ENCODE measurements at places on chromosomes 3 and 15.
A peak's percentile ranks its signal among the peaks of the same experiment; 100 is the strongest.

DNA sequence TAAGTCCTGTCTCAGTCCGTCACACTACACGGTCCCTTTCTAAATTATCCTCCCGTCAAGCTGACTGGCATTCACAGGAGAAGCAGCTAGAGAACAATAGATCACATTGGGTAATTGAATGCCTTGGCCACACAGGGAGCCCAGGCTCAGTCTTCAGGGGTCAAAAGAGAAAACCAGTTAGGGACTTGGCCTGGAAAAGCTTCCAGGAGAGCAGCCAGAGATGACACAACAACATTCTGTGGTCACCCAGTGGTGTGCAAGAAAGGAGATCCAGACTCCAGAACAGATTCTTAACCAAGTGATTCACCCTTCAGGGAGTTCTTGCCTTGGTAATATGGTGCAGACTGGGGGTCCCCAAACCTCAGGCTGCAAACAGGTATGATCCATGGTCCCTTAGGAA lies 15.9 kb downstream of the ARHGAP31 start:
- peaks cover 13% of the 10 kb centered on the region for H3K36me3 ChIP-seq
- peak; percentile 39 for DNase-seq
- no peaks in the 10 kb centered on the region for H3K27me3 ChIP-seq

DNA sequence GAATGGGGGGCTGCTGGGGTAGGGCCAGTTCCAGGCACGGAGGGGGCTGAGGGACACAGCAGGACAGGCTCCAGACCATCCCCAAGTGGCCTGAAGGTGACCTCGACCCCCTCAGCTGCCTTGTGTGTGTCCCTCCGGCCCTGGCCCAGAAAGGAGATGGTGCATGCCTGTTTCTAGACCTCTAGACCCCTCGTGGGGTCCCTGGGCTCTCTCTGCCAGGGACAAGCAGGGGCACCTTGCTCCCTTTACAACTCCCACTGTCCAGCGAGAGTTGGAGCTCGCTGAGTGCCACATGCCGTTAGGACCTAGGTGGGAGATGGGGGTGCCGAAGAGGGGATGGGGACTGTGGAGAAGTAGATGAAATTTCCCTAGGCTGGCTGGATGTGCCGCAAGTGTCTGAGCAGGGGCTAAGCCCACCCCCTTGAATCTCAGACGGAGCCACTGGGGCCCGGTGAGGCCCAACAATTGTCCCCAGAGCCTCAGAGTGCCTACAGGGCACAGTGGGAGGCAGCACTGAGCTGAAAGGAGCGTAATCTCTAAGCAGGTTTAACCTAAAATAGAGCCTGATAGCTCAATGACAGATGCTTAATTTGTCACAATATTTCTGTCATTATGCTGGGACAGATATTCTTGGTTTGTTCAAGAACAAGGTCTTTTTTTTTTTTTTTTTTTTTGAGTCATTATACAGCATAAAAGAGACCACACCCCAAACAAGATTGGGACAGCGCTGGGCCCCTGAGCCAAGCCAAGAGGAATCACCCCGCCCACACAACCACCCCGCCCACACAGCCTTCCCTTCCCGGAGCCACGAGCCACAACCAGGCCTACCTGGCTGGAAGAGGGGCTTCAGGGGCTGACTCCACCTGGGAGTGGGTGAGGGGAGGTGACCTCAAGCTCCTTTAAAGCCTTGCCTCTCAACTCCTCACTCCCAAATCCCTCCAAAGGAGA lies 23.6 kb upstream of the KLF13 start:
- H3K27me3 ChIP-seq: no peaks in the 10 kb centered on the region
- DNase-seq: no peak
- H3K4me3 ChIP-seq: no peak overlapping the region
- H3K4me1 ChIP-seq: no peaks in the 10 kb centered on the region
- no peaks in the 10 kb centered on the region for H3K36me3 ChIP-seq

DNA sequence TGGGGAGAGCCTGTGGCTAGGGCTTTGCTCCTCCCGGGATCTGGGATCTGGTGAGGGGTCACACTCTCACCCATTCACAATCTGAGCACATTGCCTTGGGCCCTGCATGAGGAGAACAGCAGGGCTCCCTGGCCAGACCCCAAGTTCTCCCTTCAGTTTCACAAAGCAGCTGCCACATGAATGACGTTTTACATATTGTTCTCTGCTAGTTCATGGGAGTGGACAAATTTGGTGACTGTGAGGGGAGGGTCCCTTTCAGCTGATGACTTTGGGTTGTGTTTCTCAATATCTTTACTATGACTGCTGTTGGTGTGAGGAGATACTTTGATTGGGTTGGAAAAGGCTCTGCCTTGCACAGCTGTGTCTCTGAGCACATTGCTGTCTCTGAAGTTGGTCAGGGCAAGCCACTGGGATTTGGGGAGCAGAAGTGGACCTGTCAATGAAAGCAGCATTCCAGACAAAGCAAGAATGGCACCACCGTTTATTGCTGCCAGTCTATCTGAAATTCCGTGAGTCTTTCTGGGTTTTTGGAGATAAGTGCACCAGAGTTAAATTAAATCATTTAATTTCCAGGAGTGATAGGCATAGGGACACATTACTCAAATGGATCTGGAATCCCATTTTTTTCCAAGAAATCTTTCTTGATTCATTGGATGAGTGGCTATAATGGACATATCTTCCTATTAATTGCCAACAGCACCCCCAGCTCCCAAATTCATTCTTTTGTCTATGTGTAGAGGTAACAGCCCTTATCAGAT lies 10.3 kb downstream of the TIMP4 start:
- H3K4me3 ChIP-seq: no peak overlapping the region
- H3K4me1 ChIP-seq: peaks cover 21% of the 10 kb centered on the region
- H3K36me3 ChIP-seq: no peaks in the 10 kb centered on the region
- peak overlapping the region; percentile 16 for H3K27ac ChIP-seq
- H3K27me3 ChIP-seq: no peaks in the 10 kb centered on the region
- peak; percentile 24 for DNase-seq

DNA sequence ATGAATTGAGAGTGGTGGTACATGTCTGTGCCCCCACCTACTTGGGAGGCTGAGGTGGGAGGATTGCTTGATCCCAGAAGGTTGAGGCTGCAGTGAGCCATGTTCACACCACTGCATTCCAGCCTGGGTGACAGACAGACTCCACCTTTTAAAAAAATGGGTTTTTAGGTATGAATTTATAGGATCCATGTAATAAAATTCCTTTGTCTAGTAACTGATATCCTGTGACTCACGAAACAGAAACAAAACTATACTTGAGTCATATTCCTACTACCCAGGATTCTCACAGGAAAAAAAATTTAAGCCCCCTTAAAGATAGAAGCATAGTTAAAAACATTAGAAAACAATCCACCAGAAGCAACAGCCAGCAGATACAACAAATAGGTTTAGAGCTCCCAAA lies 10.0 kb upstream of the CRTC3 start:
- H3K27ac ChIP-seq: no peak overlapping the region
- no peaks in the 10 kb centered on the region for H3K27me3 ChIP-seq
- no peaks in the 10 kb centered on the region for H3K4me1 ChIP-seq
- DNase-seq: no peak
- no peaks in the 10 kb centered on the region for H3K36me3 ChIP-seq

- no peak overlapping the region for H3K4me3 ChIP-seq
- no peak overlapping the region for H3K27ac ChIP-seq
- H3K4me1 ChIP-seq: no peaks in the 10 kb centered on the region
- no peaks in the 10 kb centered on the region for H3K27me3 ChIP-seq
Observed at GRCh38 chr3:196694202-196694638, 17.8 kb downstream of the CEP19 start.

DNA sequence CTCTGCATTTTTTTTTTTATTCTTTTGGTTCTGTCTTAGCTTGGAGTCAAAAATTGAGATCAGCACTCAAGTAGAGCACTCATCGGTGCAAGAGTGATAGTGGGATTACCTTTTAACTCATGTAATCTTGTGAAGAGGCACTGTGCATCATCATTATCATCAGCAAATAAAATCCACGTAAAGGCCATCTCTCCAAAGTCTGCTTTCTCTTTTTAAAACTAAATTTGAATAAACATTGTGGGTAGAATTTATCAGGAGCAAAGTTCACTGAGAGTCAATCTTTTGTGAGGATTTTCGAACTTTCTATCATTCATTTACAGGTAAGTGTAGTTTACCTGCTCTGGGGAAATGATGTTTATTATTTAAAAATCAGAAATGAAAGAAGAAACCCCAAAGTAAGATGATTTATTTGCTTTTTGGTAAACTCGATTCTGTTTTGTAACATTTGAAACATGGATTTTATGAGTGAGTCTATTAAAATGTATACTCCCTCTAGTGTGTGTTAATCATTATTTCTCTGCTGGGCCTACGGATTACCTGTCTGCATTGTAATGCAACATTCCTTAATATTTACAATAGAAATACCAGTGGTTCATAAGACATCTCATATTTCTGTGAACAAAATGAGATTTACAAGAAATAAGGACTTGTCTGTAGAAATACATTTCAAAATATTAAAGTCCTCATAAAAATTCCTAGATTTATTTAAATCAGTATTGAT lies 327.7 kb upstream of the NAALADL2 start:
- H3K27ac ChIP-seq: no peak overlapping the region
- H3K4me3 ChIP-seq: no peak overlapping the region

DNA sequence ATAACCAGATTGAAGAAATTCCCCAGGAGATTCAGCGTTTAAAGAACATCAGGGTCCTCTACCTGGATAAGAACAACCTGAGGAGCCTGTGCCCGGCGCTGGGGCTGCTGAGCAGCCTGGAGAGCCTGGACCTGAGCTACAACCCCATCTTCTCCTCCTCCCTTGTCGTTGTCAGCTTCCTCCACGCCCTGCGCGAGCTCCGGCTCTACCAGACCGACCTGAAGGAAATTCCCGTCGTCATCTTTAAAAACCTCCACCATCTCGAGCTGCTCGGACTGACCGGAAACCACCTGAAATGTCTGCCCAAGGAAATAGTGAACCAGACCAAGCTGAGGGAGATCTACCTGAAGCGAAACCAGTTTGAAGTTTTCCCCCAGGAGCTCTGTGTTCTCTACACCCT lies 9.4 kb upstream of the LRRC34 start:
- no peak for DNase-seq
- no peaks in the 10 kb centered on the region for H3K4me1 ChIP-seq
- no peak overlapping the region for H3K4me3 ChIP-seq
- H3K36me3 ChIP-seq: no peaks in the 10 kb centered on the region
- H3K27me3 ChIP-seq: no peaks in the 10 kb centered on the region
- no peak overlapping the region for H3K27ac ChIP-seq

DNA sequence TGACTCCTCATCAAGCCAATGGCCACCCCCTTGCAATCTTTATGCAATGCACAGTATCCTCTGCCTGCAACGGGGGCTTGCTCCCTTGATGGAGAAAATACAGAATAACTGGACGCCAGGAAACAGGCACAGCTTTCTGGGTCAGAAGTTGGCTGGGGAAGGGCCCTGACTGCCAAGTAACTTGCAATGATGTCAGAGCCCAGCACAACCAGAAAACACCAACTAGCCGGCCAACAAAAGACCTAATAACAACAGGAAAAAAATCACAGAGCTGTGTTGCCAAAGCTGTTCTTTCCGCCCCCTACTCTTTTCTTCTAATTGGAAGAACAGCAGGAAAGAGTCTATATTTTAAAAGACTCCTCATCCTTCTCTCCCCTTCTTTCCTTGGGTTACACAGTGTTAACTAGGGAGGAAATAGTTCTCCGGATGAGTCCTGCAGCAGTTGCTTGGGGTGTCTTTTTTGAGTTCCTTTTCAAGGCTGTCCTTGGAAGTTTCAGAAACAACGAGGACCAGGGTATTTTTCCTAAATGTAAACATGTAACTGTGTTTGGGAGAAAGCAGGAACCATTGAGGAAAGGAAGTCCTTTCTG lies 1.4 kb upstream of the SEMA6D start:
- DNase-seq: no peak
- H3K4me3 ChIP-seq: no peak overlapping the region
- H3K4me1 ChIP-seq: peaks cover 4% of the 10 kb centered on the region

GRCh38 chr3:160200353-160200752 lies 24.9 kb upstream of the C3orf80 start:
- no peaks in the 10 kb centered on the region for H3K4me1 ChIP-seq
- no peak overlapping the region for H3K27ac ChIP-seq
- no peaks in the 10 kb centered on the region for H3K36me3 ChIP-seq
- H3K27me3 ChIP-seq: no peaks in the 10 kb centered on the region
- DNase-seq: no peak

DNA sequence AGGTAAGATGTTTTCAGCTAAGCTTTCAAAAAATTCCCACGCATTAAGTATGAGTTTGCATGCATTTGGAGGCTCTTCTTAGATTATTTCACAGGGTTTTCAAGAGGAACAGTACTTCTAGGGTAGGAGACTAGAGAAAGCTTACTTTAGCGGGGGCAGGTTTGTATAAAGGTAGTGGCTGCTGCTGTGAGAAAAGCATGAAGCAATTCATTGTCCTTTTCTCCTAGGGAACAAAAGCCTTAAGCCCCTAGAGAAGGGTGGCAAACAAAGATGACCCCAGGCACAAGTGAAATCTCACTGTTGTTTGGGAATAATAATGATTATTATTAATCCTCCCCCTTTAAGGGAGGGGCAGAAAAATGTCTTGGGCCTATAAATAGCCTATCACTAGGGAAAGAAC lies 310.7 kb downstream of the DIPK2A start:
- no peak overlapping the region for H3K27ac ChIP-seq
- no peaks in the 10 kb centered on the region for H3K27me3 ChIP-seq
- no peaks in the 10 kb centered on the region for H3K36me3 ChIP-seq
- DNase-seq: no peak
- H3K4me3 ChIP-seq: no peak overlapping the region

- peaks cover 7% of the 10 kb centered on the region for H3K4me1 ChIP-seq
- no peaks in the 10 kb centered on the region for H3K27me3 ChIP-seq
- no peaks in the 10 kb centered on the region for H3K36me3 ChIP-seq
- no peak overlapping the region for H3K27ac ChIP-seq
- H3K4me3 ChIP-seq: no peak overlapping the region
Observed at GRCh38 chr3:16070707-16071106, 103.8 kb upstream of the GALNT15 start.

- no peak overlapping the region for H3K4me3 ChIP-seq
- H3K36me3 ChIP-seq: no peaks in the 10 kb centered on the region
- no peaks in the 10 kb centered on the region for H3K4me1 ChIP-seq
- DNase-seq: no peak
- H3K27ac ChIP-seq: no peak overlapping the region
Observed at GRCh38 chr3:6521369-6522113, 339.4 kb upstream of the GRM7 start.

- no peaks in the 10 kb centered on the region for H3K36me3 ChIP-seq
- no peak for DNase-seq
- H3K27ac ChIP-seq: no peak overlapping the region
- H3K4me1 ChIP-seq: no peaks in the 10 kb centered on the region
- no peak overlapping the region for H3K4me3 ChIP-seq
- H3K27me3 ChIP-seq: no peaks in the 10 kb centered on the region
Observed at GRCh38 chr3:110881069-110881468, 190.5 kb upstream of the NECTIN3 start.

- H3K27me3 ChIP-seq: no peaks in the 10 kb centered on the region
- H3K4me3 ChIP-seq: peak overlapping the region; percentile 9
- no peak for DNase-seq
- peak overlapping the region; percentile 100 for H3K27ac ChIP-seq
- H3K4me1 ChIP-seq: peaks cover 75% of the 10 kb centered on the region
Observed at GRCh38 chr3:185931777-185932612, 5.8 kb downstream of the TRA2B start.

DNA sequence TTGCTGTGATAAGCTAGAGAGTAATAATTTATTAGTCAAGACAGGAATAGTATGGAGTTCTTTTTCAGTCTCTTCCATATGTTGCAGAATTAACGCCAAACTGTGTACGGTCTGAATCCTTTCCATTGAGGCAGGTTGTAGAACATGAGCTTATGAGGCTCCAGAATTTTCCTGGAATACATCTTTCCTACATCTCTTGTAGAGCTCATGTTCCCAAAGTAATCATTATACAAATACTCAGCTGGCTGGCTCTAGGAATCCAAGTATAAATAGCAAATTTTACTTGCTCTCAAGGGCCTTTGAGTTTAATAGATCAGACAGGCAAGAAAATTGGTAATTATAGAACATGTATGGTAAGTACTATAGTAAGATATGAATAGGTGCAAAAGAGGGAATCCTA lies 419.4 kb downstream of the RBMS3 start:
- no peak overlapping the region for H3K27ac ChIP-seq
- H3K4me3 ChIP-seq: no peak overlapping the region
- no peaks in the 10 kb centered on the region for H3K4me1 ChIP-seq
- no peaks in the 10 kb centered on the region for H3K36me3 ChIP-seq
- DNase-seq: no peak

Measured in tibial nerve (tissue), 4 donors.